Frontal cortex (tissue), 4 donors: ENCODE measurements at places on chromosomes 5 and 9. TPM values are rescaled to one million over a fixed set of nuclear protein-coding genes. Genes with fewer than 3 reads are reported as not detected.
A peak's percentile ranks its signal among the peaks of the same experiment; 100 is the strongest.

DNA sequence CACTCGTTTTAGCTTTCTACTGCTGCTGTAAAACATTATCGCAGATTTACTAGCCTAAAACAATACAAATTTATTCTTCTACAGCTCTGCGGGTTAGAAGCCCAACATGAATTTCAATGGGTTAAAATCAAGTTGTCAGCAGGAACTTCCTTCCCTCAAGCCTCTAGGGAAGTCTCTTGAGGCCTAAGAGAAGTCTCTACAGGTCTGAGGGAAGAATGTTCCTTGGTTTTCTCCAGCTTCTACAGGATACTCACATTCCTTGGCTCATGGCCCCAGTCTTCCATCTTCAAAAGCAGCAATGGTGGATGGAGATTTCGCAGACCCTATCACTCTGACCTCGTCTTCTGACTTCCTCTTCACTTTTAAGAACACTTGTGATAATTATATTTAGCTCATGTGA, 21.6 kb upstream of the SSBP2 start:
- no peak for DNase-seq

GRCh38 chr5:93566091-93566490, 14.9 kb downstream of the NR2F1-AS1 start:
- DNase-seq = no peak

DNA sequence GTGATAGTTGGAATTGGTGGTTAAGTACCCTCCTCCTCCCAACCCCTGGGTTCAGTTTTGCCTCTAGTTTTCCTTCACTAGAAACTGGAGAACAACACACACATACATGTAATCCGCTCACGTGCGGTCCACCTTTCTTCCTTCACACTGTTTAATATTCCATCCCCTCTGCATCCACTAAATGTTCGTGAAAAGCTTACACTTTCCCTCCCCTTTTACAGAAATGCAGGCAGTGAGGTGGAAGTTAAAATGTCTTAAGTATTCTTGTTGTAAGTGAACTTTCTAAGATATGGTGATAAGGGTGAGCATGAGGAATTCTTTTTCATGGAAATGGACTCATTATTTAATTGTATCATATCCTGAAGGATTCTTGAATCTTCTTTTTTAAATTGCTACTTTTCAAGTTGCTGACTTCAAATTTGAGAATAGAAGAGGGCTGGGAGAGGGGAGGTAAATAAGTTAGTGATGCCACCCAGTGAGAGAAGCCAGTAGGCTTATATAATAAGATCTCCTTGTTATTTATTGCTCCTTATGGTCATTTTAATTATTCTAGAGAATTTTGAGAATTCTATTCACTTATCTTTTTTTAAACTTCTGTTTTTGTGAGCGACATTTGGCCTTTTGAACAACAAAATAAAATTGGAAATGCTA, 90.2 kb downstream of the TLE4 start:
- DNase-seq = no peak

Gene SH3PXD2B
- total RNA-seq = 13.0 TPM

- no peak for DNase-seq
Observed at GRCh38 chr9:101632611-101633010, 37.8 kb upstream of the PPP3R2 start.

DNA sequence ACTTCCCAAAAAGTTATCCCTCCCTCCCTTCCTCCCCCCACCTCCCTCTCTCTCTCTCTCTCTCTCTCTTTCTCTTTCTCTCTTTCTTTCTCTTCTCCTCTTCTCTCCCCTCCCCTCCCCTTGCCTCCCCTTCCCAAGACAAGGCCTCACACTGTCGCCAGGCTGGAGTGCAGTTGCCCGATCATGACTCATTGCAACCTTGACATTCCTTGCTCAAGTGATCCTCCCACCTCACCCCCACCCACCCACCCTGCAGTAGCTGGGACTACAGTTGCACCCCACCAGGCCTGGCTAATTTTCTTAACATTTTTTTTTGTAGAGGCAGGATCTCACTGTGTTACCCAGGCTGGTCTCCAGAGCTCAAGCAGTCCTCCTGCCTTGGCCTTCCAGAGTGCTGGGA, 32.8 kb downstream of the VPS13A start:
- DNase-seq = no peak

Gene SMIM33
- not detected for total RNA-seq

DNA sequence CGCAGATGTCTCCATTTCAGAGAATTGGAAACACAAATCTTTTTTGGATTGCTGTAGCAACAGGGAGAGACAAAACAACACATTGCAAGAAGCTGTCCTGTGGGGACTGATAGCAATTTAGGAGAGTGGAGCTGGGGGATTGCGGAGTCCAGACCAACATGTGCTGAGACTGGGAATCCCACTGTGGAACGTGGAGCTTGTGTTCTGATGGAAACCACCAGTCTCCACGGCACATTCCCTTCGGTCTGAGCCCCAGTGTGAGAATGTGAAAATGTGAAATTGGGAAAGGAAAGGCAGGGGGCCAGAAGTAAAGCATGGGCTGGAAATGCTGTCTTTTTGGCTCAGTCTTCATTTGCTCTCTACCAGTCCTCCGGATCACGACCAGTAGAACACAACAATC, 348.8 kb upstream of the TNC start:
- DNase-seq = no peak

- DNase-seq = no peak
Observed at GRCh38 chr9:20528253-20528652, 94.0 kb downstream of the MLLT3 start.

- DNase-seq = no peak
Observed at GRCh38 chr5:80926536-80926935, 33.6 kb upstream of the RASGRF2 start.

Gene SPATA31C1
- not detected for total RNA-seq

Gene CARD9
- 0.41 TPM for total RNA-seq

Gene CDKN2B
- total RNA-seq = under 0.01 TPM

DNA sequence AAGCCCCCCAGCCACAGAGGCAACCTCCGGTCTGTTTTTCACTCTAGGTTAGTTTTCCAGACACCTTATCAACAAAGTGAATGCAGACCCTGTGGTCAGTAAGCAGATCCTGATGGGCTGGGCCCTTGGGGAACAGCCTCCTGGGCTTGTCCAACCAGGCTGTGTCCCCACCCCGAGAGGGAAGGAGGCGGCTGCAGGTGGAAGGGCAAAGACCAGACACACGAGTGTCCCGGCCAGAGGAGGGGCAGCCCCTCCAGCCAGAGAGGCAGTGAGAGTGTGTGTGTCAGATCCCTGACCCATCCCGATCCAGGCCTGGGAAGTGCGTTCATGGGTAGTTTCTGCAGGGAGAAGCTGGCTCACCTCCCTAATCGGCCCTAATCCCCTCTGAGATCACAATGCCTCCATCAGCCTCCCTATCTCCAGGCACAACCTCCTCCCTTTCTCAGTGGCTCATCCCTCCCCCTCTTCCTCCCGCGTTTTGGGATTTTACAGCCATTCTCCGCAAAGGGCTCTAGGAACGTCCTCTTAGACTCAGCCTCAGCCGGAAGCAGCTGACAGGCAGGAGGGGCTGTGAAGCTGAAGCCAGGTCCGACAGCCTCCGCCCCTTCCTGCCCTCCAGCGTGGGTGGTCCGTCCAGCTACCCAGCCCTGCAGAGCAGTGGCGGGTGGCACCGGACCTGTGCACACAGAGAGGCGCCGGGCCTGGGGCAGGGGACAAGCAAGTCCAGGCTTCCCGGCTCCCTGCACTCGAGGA, 9.7 kb downstream of the SLC12A7 start:
- DNase-seq = no peak

- peak; percentile 83 for DNase-seq
Observed at GRCh38 chr9:96853781-96854650, at the start of gene ZNF782. ZNF782 (minus strand) TSS chr9:96854514; CDS start chr9:96851961, 2,553 bp downstream.

Gene CCDC192
- total RNA-seq = not detected

GRCh38 chr9:137825324-137825989, 52.1 kb upstream of the CACNA1B start:
- DNase-seq = no peak

DNA sequence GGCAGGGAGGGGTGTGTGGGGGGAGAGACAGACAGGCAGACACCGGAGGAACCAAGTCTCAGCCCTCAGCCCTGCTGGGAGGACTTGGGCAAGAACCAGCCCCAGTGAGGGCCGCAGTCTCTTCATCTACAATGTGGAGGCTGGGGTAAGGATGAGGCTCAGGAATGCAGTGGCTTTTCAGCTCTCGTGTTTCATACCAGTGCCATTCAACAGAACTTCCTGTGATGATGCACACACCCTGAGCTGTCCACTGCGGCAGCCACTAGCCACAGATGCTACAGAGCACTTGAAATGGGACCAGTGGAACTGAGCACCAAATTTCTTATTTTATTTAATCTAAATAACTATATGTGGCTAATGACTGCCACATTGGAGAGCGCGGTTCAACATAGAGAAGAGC, 10.7 kb downstream of the CAMK2A start:
- no peak for DNase-seq

DNA sequence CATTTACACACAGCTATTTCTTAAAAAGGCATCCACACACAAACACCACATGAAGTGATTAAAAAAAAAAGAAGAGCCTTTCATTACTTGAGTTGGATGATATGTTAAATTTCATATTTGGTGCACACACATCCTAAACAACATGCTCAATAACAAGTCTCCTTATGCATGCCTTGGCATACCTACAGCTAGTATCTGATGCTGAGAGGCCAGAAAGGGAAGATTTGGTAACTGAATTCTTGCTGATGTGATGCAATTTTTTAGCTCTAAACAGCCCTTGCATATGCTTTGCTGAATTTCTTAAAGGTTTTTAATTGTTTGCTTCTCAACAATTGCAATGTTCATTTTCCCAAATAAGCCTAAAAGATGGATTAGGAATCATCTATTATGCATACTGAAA, 338.8 kb downstream of the ARL15 start:
- DNase-seq = no peak

Gene ACTBL2
- not detected for total RNA-seq

GRCh38 chr5:179766021-179766725, 27.6 kb upstream of the LTC4S start:
- no peak for DNase-seq

DNA sequence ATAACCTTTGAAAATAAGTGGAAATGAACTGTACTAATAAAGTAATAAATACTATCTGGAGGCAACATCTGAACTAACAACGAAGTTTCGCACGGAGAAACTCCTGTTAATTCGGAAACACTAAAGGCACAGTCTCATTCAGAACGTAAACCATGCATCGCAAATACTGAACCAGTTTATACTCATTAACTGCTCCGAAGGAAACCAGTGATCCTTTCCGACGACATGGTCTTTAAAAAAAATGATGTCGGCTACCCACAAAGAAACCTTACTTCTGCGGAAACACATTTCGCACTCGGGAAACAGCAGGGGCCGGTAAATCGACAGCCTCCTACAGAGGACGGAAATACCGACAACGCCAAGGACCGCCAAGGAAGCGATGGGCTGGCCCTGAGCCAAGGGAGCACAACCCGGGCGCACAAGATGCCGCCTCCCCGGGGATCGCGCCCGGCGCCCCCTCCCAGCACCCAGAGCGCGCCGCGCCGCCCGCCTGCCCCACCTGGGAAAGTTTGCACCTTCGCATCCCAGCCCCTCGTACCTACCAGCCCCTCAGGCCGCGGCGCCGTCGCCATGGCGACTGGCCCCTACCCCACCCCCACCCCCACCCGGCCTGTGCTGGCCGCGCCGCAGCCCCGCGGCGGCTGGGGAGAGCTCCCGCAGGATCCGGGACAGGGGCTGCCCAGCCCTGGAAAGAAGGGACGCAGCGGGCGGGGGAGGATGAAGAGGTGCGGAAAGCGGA, 732 bp downstream of the PRKAA1 start:
- no peak for DNase-seq

Gene LCN15
- not detected for total RNA-seq

Gene MEF2C
- 1,165 TPM for total RNA-seq

DNA sequence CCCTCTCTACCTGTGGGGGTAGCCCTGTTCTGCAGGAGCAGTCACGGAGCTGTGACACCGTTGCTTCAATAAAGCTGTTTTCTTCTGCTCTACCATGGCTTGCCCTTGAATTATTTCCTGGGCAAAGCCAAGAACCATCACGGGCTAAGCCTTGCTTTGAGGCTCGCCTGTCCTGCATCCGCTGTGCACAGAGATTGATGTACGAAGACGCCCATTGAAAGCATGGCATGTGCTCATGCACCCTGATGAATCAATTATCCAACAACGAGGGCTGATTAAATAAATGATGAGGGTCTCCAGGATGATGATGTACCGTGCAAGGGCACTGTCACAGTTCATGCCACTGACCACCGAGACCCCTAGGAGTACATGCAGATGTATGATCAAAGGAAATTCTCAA, 20.7 kb downstream of the PTGES start:
- no peak for DNase-seq

DNA sequence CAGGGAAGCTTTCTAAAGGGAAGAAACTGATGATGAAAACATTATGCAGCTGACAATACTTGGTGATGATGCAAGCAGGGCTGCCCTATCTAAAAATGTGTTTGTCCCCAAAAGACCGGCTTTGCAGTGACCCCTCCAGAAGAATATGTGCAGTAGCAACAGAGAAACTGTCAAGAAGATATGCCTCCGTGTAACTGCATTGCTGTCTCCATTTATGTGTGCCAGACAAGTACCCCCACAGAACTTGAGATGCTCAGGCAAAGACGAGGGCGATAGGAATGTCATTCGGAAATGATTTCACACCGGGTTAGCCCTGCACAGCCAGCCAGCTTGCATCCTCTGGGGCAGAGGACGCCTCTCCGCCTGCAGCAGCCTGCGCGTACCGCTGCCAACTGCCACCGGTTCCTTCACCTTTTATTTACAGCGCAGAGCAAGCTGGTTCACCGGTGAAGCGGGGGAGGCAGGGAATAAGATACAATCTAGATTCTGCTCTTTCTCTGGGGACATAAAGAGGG, 2.0 kb downstream of the GABBR2 start:
- DNase-seq = peak; percentile 15

Gene DRD1
- total RNA-seq = 18.3 TPM

DNA sequence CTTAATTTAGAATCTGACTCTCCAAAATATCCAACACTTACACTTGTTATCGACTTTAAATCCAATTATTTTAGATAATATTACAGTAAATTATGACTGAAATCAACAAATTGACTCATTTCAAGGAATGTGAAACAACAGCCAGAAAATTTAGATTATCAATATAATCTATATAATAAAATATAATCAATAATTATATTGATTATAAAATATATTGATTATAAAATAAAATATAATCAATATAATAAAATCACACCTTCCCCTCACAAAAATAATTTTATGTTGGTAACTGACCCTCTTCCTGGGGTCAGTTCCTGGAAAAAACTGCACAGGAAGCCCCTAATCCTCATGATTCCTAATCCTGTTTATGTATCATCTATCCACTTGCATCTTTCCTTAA, 91.1 kb downstream of the CEMIP2 start:
- DNase-seq = no peak

- DNase-seq = no peak
Observed at GRCh38 chr5:54936201-54936600, 49.2 kb downstream of the ESM1 start.

Gene IL13
- not detected for total RNA-seq

- DNase-seq = no peak
Observed at GRCh38 chr5:15703901-15704300, 203.9 kb downstream of the FBXL7 start.

- no peak for DNase-seq
Observed at GRCh38 chr9:98644011-98644410, 64.7 kb downstream of the GABBR2 start.
